Mesothelial cell of epicardium (in vitro differentiated cells): ENCODE measurements at places on chromosomes 2 and 18. TPM values are rescaled to one million over a fixed set of nuclear protein-coding genes. Genes with fewer than 3 reads are reported as not detected.

Gene LIPT1
- 6.4 to 8.2 TPM (median 8.2 TPM) in 3 replicates for total RNA-seq

Gene G6PC2
- not detected in 3 replicates for total RNA-seq

Gene FSHR
- total RNA-seq = not detected in 3 replicates

Gene GCG
- total RNA-seq = 0.29 to 0.36 TPM in 2 of 3 replicates, not detected in the other

Gene CPS1
- 4.4 to 7.5 TPM (median 6.3 TPM) in 3 replicates for total RNA-seq

Gene UGT1A5
- not detected in 3 replicates for total RNA-seq

GRCh38 chr18:27695052-27695451, 481.9 kb downstream of the CDH2 start:
- peaks cover 4% of the 10 kb centered on the region for H3K4me1 ChIP-seq
- H3K27me3 ChIP-seq = no peaks in the 10 kb centered on the region
- no peak for DNase-seq
- no peak overlapping the region for H3K27ac ChIP-seq

DNA sequence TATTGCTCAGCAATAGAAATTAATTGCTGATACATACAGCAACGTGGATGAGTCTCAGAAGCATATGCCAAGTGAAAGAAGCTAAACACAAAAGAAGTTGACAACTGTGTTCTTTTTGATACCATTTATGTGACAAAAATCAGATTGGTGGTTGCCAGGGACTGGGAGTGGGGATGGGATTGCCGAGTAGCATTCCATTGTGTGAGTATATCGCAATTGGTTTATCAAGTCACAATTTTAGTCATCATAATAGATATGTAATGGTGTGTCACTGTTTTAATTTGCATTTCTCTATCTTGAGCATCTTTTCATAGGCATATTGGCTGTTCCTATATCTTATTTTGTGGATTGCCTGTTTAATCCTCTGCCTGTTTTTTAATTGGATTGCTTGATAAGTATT, 20.9 kb downstream of the STRADB start:
- peaks cover 2% of the 10 kb centered on the region for H3K4me1 ChIP-seq
- H3K27me3 ChIP-seq = no peaks in the 10 kb centered on the region
- DNase-seq = no peak
- no peak overlapping the region for H3K4me3 ChIP-seq
- H3K36me3 ChIP-seq = peaks cover 53% of the 10 kb centered on the region

GRCh38 chr2:176149481-176149938, 1.8 kb upstream of the HOXD4 start:
- H3K4me3 ChIP-seq = no peak overlapping the region
- peaks cover 99% of the 10 kb centered on the region for H3K27me3 ChIP-seq
- H3K36me3 ChIP-seq = peaks cover 2% of the 10 kb centered on the region
- H3K27ac ChIP-seq = no peak overlapping the region
- no peak for DNase-seq

- no peaks in the 10 kb centered on the region for H3K36me3 ChIP-seq
- H3K27me3 ChIP-seq = no peaks in the 10 kb centered on the region
- peaks cover 15% of the 10 kb centered on the region for H3K4me1 ChIP-seq
- H3K4me3 ChIP-seq = no peak overlapping the region
- H3K27ac ChIP-seq = no peak overlapping the region
These were observed 432.9 kb upstream of the MYT1L start for GRCh38 chr2:2764001-2764355.

GRCh38 chr2:101440127-101440738, 34.7 kb downstream of the RFX8 start:
- peak overlapping the region; percentile 84 for H3K27ac ChIP-seq
- H3K4me3 ChIP-seq = no peak overlapping the region
- H3K27me3 ChIP-seq = no peaks in the 10 kb centered on the region
- H3K36me3 ChIP-seq = no peaks in the 10 kb centered on the region

GRCh38 chr2:208172125-208172524, 8.7 kb upstream of the CRYGA start:
- DNase-seq = no peak
- H3K27ac ChIP-seq = no peak overlapping the region
- H3K4me1 ChIP-seq = peaks cover 4% of the 10 kb centered on the region
- H3K4me3 ChIP-seq = no peak overlapping the region

GRCh38 chr2:7572450-7572849, 655.2 kb downstream of the RNF144A start:
- H3K4me3 ChIP-seq = no peak overlapping the region
- no peaks in the 10 kb centered on the region for H3K4me1 ChIP-seq
- H3K27me3 ChIP-seq = peaks cover 12% of the 10 kb centered on the region
- H3K36me3 ChIP-seq = no peaks in the 10 kb centered on the region
- DNase-seq = no peak

DNA sequence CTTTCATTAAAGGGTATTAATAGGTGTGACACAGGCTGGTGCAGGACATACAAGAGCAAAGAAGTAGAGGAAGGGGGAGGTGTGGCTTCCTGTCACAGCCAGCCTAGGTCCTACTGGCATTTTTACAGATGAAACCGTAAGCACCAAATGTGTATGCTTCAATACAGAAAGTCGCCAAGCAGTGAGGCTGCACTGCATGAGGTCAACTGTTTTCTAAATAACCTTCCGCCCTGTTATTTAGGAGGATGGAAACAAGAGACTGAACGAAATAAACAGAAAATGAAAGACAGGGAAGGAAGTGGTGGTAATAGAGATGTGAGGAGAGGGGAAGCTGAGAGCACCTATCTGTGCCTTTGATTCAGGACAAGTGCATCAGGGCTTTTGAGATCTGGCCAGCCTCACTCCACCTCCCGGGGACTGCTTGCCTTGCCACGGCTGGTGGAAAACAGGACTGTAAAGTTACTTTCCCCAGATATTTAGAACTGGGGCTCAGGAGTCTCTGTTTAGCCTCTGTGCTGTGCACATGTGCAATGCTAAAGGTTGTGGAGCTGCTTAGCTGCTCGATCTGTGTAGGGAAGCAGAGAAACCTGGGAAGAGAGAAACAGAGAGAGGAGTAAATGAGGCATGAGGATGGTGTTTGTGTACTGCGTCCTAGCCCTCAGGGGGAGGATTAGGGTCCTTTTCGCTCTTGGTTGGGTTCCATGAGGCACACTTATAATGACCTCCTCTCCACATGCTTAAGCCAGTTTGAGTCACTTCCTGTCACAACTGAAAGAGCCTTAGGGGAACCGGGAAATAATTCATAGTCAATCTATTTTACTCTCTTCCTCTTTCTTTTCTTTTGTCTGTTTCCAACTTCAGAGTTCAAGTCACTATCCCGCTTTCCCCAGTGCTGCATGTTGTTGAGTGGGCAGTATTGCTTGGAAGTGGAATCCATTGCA, 62.3 kb upstream of the BOD1L2 start:
- H3K36me3 ChIP-seq = no peaks in the 10 kb centered on the region
- no peak overlapping the region for H3K27ac ChIP-seq
- no peak for DNase-seq
- no peaks in the 10 kb centered on the region for H3K4me1 ChIP-seq
- H3K27me3 ChIP-seq = peaks cover 27% of the 10 kb centered on the region

- no peaks in the 10 kb centered on the region for H3K27me3 ChIP-seq
- H3K4me1 ChIP-seq = peaks cover 17% of the 10 kb centered on the region
- H3K36me3 ChIP-seq = peaks cover 2% of the 10 kb centered on the region
These were observed 105.7 kb downstream of the PDE1A start for GRCh38 chr2:182321096-182321495.

- H3K36me3 ChIP-seq = no peaks in the 10 kb centered on the region
- no peak for DNase-seq
- H3K27me3 ChIP-seq = peaks cover 42% of the 10 kb centered on the region
- no peak overlapping the region for H3K27ac ChIP-seq
- no peaks in the 10 kb centered on the region for H3K4me1 ChIP-seq
- H3K4me3 ChIP-seq = no peak overlapping the region
These were observed 68.5 kb downstream of the C18orf54 start for GRCh38 chr18:54426085-54426665.

DNA sequence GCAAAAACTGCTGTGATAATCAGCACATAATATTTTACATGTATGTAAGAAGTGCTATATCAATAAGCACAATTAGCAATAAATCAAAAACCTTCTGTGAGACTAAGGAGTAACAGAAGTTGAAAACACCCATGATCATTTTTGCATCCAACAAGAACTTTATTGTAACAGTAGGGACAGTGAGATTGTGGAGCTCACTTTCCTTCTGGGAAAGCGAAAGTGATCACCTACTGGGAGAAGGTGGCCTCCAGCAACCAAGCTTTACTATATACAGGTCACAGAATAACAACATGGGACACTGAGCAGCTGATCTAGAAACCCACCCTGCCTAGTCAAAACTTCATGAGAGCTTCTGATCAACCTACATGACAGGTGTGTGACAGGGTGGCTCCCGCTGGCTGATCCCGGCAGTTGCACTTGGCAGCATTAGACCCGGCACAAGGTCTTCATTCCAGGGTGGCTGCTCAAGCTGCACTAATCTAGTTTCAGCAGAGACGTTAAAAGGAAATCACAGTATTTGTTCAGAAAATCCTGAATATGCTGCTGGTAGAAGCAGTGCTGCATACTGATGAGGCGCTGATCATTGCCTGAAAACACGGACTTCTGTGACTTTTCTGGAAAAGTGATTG, 63.5 kb upstream of the ARL5A start:
- H3K4me3 ChIP-seq = no peak overlapping the region
- H3K36me3 ChIP-seq = peaks cover 5% of the 10 kb centered on the region
- no peaks in the 10 kb centered on the region for H3K27me3 ChIP-seq
- DNase-seq = no peak
- H3K27ac ChIP-seq = no peak overlapping the region
